ENCODE measurements at places on chromosomes 2 and 18.

DNA sequence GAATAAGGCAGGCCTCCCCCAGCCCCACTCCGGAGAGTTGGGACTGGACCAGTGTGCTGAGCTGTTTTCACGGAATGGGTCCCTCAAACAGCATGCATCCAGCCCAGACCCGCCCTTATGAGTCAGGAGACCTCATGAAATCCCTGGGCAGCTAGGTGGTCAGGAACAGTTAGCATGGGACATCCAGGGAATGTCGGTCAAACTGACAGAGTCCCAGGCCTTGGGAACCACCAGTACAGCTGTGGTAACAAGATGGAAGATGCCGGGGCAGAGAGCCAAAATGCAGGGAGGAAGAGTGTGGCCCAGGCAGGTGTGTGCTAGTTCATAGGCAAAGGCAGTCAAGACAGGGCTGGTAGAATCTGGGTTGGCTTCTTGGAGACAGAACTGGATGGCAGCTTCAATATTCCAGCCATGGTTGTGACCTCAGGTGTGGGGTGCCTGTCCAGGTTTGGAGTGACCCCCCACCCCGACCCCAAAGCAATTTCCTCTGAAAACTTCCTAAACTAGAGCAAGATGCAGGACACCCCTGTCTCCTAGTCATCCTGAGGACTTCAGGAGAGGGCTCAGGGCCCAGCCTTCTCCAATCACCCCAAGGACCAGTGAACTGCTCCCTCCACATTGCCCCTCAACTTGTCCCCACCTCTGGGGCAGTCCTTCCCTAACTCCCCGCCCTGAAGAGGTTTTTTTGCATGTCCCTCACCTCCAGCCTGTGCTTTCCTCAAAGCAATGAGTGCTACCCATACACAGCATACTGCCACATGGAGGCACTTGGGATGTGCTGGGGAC lies 46.5 kb downstream of the KCNIP3 start:
- no peak for DNase-seq

DNA sequence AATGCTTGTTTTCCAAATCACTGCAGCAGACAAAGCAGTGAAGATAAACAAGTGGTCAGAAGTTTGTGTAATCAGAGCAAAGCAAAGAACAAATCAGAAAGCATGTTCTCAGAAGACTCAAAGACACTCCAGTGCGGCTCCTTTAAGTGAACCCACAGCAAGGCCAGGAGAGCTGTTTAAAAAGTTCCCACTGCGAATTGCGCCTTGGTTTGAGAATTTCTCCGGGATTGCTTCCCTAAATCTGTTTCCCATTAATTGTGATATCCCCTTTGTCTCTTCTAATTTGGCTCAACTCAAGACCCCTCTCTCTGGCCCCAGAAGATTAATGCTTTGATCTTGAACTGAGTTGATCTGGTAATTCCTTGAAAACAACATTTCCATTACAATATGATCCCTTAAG lies 122.4 kb upstream of the BCL2L11 start:
- no peak for DNase-seq

- DNase-seq, result no peak
Measured at GRCh38 chr2:44087714-44088092, 81.0 kb upstream of the PPM1B start.

- no peak for DNase-seq
Measured at GRCh38 chr2:112583497-112584133, 794 bp upstream of the CHCHD5 start.

DNA sequence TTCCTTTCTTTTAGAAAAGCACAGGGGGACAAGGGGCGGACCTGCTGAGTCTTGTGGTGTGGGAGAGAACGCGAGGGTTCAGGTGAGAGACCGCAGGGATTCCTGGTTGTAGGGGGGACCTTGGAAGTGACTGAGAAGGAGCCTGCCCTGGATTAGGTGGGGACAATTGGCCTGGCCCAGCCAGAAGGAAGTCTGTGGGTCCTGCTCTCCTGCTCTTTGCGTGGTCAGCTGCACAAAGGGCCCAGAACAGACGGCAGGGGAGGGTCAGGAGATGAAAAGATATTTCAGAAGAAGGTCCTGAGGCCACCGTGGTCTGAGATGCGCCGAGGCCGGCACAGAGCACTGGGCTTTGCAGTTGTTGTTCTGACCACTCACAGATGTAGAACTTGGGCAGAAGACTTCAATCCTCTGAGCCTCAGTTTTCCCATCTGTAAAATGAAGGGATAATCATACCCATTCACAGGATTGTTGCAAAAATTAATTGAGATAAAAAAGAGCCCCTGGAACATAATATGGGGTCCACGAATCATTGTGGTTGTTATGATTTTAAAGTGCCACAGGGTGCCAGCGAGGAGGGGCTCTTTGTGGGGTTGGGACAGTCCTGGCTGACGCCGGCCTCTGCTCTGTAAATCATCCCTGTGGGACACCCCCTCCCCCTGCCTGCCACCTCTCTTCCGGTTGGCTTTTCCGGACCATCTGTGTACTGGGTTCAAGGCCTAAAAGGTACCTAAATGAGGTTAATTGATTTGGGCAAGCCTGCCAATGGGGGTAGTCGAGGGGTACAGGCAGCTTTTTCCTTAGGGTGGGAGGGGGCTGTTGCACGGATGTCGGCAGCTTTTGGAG lies 1.8 kb downstream of the LPIN1 start:
- DNase-seq, result no peak

DNA sequence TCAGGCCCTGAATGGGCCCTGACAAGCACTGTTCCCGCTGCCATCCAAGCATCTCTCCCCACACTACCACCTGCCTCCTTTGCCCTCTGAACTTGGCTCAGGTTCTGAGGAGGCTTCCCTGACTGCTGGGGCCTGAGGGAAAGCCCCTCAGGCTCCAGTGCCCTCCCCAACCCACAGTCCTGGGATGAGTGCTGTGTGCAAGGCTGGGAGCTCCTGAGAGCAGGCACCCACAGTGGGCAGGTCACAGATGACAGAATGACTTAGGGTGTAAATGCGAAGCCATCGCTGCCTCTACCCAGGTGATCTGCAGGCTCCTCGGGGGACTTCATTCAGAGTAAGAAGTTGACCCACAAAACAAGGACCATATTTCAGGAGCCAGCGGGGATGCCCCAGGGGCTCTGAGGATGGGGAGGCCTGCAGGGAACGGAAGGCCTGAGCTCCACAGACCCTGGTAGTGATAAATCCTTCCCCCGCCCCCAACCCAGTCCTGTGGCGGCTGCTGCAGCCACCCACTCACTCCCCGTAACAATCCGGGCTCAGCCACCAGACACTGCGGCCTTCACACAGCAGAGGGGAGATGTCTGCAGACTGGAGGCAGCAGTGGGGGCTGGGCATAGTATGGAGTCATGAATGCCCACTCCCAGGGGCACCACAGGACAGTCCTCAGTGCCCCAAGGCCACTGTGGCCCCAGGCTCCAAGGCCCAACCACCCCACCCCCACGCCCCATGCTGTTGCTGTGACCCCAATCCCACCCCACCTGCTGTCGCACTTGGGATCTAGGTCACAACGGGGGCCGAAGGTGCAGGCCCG lies 8.9 kb downstream of the BIN1 start:
- DNase-seq, result no peak

Measured in stimulated activated CD4-positive, alpha-beta T cell treated with anti-CD3 and anti-CD28 coated beads, Interleukin-15, amount 100 ng/mL, for 1 hour (primary cell).